PC-9 (cell line): ENCODE measurements at places on chromosomes 3 and 15. TPM values are rescaled to one million over a fixed set of nuclear protein-coding genes. Genes with fewer than 3 reads are reported as not detected.

- DNase-seq = no peak
Measured at GRCh38 chr15:63354821-63355650, 26.6 kb downstream of the CA12 start.

The ARGFX gene
- total RNA-seq = not detected in 2 replicates

DNA sequence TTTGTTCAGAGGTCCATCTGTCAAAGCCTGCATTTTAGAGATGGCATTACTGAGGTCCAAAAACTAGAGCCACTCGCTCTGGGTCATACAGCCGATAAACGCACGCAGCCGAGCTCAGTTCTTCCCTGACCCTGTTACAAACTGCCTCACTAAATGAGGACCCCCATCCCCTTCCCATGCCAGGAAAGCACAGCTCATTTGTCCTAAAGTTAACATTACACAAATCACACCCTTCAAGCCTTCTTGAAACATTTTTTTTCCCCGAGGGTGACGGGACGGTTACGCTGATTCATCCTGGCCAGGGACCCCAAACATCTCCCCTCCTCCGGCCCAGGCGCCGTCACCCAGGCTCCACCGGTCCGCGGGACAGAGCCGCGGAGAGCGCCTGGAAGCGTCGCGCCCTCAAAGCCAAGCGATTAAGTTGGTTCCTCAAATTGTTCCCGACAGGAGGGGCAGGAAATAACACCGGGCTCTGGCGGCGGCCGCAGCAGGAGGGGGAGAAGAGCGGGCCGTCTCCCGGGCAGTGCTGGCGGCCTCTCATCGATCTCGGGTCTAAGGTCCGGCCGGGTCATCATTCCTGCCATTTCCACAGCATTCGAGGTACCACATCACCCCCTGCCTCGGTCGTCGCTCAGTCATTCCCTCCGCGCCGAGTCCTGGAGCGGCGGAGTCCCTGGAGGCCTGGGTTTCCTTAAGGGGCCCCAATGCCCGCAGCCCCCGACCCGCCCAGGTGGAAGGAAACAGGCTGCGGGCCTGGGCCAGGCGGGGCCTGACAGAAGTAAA lies 619 bp upstream of the CMTM8 start:
- no peak for DNase-seq

GRCh38 chr3:133468251-133468721 lies 68.4 kb downstream of the BFSP2 start:
- no peak for DNase-seq

The RFC4 gene
- 93.8 and 94.5 TPM in 2 replicates for total RNA-seq

GRCh38 chr3:100269001-100269400 lies 8.2 kb downstream of the TBC1D23 start:
- DNase-seq = no peak
